ENCODE measurements at places on chromosomes 12 and 14.

- DNase-seq: peak; percentile 72
Measured at GRCh38 chr14:61568572-61569011, 126.7 kb upstream of the HIF1A start.

DNA sequence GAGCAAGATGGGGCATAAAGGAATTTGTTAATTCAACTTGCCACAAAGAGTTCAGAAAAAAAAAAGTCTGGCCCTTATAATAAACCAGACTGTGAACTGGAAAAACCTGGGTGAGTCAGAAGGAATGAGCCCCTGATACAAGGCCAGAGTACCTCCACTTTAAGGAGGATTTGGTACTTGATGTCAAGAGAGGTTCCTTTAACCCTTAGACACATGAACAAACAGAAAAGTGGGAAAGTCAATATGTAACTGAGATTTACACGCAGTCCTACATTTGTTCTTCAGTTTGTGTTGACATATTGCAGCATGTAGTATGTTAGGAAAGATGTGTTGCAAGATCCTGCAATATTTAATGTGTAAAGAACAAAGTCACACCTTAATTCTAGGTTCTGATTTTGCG is 14.2 kb upstream of the SLC38A4 start:
- DNase-seq: no peak

GRCh38 chr14:92751819-92752218 is 3.4 kb upstream of the LGMN start:
- DNase-seq: no peak

GRCh38 chr12:4147031-4147481 is 126.5 kb upstream of the CCND2 start:
- DNase-seq: no peak
